ENCODE measurements at places on chromosomes 5 and 9. TPM values are rescaled to one million over a fixed set of nuclear protein-coding genes. Genes with fewer than 3 reads are reported as not detected.

APBA1 gene
- total RNA-seq = 5.1 TPM

PARP8 gene
- 5.3 TPM for total RNA-seq

FRMD3 gene
- 4.9 TPM for total RNA-seq

SPINK13 gene
- total RNA-seq = not detected
